ENCODE measurements at places on chromosomes 16 and 17.

- DNase-seq, result no peak
Observed at GRCh38 chr16:68762996-68763756, 26.1 kb downstream of the CDH1 start.

DNA sequence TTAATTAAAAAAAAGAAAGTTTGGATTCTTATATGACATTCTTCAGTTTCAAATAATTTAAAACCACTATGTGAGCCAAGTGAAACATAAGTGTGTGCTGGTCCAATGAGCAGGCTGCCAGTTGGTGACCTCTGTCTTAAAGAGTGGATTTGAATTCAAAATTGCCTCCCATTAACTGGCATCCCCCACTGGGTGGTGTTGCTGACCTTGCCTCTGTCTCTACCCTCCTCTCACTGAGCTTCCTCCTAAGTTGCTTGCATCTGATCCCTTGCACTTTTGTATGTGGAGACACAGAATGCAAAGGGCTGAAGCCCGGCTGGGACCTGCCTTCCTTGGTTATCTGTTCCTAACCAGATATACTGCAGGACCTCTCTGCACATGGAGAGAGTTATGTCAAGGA lies 160.6 kb downstream of the CYLD start:
- no peak for DNase-seq

GRCh38 chr17:11840052-11840451 lies 157.2 kb downstream of the ZNF18 start:
- DNase-seq, result no peak

- DNase-seq, result no peak
Observed at GRCh38 chr17:56774650-56775049, 59.1 kb downstream of the C17orf67 start.

GRCh38 chr17:76775021-76775600 lies 37.2 kb downstream of the MFSD11 start:
- no peak for DNase-seq

DNA sequence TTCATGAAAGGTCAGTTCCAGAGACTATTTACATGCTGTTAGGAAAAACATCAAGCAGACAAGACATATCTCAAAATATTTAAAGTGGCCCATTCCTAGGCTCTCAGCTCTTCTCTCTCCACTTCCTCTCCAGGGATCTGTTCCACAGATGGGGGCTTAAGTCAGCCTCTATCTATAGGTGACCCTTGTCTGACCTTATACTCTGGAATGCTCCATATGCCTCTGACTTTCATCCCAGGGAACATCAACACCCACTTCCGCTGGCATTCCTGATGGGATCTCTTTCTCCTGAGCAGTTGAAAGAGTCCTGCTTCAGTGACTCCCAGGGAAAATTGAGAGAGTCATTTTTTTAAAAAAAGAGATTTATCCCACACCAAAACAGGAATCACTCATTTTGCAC lies 11.5 kb upstream of the WIPI1 start:
- DNase-seq, result no peak

DNA sequence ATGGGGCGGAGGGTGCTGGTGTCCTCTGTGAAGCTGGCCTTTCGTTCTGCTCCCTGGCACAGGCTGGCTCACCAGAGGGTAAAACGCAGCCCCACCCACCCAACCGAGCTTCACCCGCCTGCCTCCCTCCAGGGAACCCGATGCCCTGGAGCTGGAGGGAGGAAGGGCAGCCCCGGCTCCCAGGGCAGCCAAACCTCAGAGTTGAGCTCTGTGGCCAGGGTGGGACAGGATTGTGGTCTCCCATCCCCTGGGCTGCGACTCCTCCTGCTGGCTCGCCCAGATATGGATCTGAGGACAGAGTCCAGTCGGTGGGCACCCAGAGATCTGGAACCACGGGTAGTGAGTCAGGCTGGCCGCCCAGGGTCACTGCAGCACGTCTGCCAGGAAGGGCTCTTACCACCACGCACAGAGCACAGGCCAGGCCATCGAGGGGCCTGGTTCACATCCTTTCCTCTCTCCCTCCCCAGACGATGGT lies 42.6 kb upstream of the CHMP6 start:
- DNase-seq, result no peak

GRCh38 chr17:35653619-35654361 lies 66.7 kb downstream of the AP2B1 start:
- no peak for DNase-seq

DNA sequence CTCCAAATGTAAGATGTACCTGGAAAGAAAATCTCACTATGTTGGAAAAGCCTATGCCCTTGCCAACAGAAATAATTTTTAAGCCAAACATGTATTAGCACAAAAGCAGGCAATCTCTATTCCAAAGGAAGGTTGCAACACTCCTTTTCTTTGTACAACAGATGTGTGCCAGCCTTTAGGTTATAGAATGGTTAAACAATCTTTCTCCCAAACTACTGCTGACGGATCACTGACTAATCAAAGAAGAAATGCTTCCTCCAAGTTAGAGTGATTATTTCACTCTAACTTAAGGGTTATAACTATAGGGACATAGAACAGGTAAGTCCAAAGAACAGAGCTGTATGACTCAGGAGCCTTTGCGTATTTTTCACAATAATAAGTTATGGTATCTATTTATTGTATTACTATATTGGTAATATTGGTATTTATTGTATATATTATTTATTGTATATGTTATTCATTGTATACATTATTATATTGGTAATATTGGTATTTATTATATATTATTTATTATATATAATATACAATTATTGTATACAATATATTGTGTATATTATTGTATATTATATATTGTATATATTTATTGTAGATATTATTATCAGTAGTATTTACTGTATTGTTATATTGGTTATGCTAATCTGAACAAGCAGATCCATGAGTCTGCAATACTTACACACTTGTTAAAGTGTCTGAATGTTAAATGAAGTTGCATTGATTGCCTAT lies 36.7 kb upstream of the ABCA5 start:
- DNase-seq, result no peak

- DNase-seq, result no peak
Observed at GRCh38 chr17:28038802-28039201, 3.7 kb upstream of the NLK start.

DNA sequence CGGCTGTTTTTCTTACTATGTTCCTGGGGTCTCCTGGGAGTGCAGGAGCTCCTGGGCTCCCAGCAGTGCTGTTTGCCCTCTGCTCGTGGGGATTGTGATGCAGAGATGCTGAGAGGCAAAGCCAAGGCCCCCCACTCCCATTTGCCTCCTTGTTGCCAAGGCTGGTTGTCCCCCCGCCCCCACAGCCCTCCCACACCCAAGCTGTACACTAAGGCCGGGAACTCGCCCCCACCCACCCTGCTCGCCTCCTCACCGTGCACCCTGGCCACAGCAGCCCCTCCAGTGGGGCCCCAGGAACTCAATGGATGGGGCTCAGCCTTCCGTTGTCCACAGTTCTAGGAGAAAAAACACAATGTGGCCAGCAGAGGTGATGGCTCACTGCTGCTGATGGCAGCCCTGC lies 10.2 kb downstream of the NLRC3 start:
- no peak for DNase-seq

- no peak for DNase-seq
Observed at GRCh38 chr17:73058022-73058421, 34.5 kb downstream of the SLC39A11 start.

DNA sequence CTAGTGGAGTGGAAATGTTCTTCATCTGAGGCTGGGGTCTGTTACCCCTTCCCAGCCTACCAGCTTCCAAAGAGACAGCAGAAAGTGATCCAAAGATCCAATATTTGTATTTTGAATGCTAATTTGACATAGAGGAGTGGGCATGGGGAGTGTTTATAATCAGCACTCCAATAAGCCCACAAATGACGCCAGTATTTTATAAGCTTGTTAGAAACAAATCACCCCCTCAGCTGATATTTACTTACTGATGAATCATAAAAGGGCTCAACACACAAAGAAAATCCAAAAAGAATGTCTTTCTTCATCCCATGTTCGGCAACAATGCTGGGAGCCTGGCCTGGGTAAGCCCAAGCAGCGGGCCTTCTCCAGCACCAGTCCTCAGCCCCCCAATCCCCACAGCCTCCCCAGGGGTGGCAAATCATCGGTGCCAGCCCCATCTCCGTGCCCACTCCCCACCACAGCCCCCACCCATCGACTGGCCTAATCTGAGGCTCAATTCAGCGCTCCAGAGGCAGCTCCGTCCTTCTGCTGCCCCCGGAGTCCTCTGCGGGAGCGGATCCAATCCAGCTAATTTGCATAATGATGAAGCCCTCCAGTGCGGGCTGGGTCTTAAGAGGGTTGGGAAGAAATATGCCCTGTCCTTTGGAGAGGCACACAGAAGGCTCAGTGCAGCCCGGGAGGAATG lies 169.5 kb downstream of the C16orf78 start:
- no peak for DNase-seq

DNA sequence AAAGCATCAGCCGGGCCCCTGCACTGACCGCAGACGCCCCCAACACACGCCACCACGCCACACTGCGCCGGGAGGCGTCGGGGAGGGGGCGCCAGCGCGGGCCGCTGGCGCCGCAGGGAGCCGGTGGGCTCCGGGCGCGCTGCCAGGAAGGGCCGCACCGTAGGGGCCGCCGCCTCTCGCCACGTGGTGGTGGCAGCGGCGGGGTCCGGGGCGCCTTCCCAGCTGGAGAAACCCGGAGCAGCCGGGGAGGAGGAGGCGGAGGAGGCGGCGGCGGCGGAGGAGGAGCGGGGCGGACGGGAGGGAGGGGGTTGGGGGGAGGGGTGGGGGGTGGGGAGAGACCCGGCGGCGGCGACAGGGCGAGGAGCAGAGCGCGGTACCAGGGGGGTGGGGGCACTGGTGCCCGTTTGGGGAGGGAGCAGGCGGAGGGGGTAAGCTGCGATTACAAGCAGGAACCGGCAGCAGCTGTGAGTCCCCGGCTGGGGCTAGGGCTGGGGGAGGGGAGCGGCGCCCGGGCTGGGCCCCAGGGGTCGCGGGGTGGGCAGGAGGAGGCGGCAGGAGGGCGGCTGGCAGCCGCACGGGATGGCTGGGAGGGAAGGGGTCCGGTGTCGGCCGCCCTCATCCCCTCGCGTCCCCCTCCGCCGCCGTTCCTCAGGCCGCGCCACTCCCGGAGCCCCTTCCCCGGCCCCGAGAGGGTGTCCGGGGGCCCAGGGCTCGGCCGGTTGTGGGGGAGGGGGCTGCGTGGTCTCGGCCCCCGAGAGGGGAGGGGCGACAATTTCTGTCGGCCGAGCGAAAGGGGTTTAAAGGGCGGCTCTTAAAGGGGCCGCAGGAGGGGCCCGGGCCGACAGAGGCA lies at the start of gene TBKBP1:
Gene TBKBP1, plus strand, starts transcription at position 431 of the 850 bp plus-strand sequence. CDS start 1,952 bp downstream, outside the sequence.
- DNase-seq, result no peak

DNA sequence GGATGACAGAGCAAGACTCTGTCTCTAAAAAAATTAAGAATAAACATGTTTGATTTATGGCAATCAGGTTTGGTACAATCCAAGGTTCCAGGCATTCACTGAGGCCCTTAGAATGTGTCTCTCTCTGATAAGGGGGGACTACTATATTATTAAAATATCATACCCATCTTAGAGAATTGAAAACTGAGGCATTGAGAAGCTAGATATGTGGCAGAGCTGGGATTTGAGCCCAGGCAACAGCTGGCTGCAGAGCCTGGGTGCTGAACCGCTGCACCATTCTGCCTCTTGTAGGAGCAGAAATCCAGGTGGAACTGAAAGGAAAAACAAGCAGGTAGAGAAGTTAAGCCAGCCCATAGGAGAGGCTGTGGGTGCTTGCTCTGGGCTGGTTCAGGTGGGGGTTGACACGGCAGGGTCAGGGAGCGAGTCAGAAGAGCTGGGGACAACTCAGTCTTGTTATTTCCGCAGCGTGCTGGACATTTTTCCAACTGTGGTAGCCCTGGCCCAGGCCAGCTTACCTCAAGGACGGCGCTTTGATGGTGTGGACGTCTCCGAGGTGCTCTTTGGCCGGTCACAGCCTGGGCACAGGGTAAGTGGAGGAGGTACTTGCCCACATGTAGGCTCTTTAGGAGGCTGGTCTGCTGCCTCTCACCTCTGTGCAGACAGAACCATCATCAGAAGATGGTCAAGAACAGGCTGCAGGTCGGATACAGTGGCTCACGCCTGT lies 62.5 kb downstream of the WIPI1 start:
- no peak for DNase-seq
